ENCODE measurements at places on chromosomes 5 and 9.
A peak's percentile ranks its signal among the peaks of the same experiment; 100 is the strongest.

GRCh38 chr9:90308691-90309090 is 333.9 kb downstream of the DIRAS2 start:
- peak; percentile 23 for DNase-seq

DNA sequence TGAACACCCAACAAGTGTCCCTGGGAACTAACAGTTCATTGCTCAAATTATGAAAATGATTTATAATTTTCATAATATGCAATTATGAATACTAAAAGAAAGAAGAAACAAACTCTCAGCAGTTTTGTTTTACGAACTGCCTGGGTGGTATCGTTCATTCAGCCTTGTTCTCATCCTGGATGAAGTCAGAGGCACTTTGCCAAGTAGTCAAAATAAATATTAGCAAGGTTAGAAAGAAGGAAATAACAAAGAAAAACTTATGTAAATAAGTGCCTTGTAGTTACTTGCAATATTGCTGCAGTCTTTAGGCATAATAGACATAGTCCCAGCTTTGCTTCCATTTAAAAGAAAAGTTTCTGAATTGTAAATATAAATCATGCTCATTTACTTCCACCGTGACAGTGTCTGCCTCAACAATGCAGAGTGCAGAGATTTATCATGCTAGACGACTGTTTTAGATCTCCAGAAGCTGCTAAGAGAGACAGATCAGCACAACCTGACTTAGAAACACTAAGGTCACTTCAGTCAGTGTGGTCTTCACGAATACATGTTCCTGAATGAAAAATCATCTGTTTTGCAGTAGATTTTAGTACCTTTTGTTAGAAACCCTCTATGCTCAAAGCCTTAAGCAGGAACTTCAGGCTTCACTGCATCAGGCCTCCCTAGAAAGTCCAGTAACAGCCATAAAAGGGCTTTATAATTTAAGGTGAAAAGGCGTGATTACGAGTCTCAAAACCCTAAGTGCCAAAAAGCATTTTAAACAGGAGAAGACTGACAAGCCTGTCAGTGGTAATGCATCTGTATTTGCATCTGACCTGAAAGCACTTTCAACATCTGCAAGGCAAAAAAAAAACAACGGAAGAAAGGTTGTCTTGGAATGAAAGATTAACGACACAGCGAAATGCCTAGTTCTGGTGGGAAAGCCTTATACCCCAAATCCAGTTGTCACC is 92.1 kb downstream of the TMEM167A start:
- DNase-seq: no peak

DNA sequence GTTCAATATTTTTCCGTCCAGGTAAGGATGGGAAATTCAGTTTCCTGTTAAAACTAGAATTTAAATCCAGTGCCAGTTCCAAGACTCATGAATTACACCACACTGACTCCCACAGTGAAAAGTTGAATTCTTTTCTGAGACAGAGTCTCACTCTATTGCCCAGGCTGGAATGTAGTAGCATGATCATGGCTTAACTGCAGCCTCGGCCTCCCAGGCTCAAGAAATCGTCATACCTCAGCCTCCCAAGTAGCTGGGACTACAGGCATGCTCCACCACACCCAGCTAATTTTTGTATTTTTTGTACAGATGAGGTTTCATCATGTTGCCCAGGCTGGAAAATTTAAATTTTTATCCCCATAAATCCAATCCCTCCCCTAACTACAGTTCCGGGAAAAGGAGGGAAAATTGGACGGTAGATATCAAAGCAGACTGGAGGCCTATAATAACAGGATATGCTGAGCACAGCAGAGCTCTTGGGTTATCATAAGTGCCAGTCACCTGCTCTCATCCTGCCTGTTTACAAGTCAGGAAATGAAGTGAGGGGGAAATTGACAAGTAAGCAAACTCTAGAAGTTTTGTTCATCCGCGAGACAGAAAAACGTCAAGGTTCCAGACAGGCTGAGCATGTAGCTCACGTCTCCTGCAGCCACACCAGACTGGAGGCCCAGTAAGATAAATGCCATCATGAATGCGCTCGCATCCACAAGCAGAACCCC is 105.7 kb downstream of the UGCG start:
- DNase-seq: no peak

DNA sequence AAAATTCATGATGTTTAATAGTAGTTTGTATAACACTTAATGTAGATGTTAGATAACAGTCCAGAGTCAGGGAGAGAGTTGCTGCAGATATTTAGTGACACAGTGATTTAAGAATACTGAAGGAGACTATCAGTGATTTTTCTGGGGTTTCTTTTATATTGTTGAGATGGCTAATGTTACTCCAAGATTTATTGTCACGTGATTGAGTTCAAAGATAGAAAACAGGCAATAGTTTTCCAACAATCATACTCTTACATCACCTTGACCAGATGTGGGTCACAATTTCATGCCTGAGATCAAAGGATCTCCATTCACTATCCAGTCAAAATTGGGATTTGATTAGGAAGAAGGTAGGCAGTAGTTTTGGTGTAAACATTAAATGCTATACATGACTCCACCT is 580.0 kb upstream of the ARRDC3 start:
- DNase-seq: no peak

- no peak for DNase-seq
Observed at GRCh38 chr9:138048184-138048583, 170.6 kb downstream of the CACNA1B start.

DNA sequence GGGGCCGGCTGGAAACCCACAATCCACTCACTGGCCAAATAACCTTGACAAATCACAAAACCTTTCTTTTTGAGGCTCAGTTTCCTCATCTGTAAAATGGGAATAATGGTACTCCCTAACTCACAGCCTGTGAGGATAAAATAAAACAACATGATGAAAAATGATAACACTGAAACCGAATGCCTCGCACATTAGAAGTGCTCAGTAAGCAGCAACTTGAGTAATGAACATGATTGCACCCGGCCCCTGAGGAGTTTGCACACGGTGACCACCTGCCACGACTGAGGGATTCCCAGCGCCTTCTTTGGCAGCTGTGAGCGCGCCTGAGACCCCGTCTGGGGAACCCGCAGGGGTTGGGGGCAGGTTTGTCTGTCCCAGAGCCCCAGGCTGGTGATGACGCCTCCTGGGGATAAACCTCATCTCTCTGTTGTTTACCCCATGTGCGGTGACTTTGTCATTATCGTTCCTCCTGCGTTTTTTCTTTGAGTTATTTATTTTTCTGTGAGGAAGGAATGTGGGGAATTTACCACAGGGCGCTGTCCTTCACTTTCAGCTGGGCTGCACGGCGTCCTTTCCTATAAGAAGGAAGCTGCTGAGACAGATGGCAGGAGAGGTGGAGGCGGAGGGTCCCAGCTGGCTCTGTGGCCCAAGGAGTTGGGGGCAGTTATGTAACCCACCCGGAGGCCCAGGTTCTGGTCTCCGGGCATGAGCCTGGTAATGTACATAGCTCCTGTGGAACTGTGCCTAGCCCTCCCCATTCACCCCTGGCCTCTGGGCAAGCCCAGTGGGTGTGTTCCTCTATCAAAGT is 3.0 kb upstream of the SYNPO start:
- DNase-seq: no peak

GRCh38 chr9:133674091-133674490 is 37.9 kb downstream of the DBH start:
- DNase-seq: no peak

GRCh38 chr5:72662936-72663335 is 153.5 kb upstream of the TNPO1 start:
- DNase-seq: no peak

- no peak for DNase-seq
Observed at GRCh38 chr5:60960591-60960990, 15.6 kb downstream of the NDUFAF2 start.

- no peak for DNase-seq
Observed at GRCh38 chr5:3300726-3301125, 294.9 kb upstream of the IRX1 start.

DNA sequence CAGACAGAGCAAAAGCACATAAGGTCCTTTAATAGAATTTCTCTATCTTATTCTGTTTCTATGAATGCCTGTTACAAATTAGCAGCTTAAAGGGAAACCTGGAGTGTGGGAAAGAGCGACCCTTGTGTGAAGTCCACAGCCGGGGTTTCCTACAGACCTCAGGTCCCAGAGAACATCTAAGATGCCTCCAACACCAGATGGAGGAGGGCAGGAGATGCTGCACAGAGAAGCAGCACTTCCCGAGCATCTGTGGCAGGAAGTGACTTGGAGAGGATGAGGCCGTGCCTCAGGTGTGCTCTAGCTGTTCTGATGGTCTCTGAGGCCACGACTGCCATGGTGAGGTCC is 26.8 kb downstream of the IRF1 start:
- DNase-seq: no peak

DNA sequence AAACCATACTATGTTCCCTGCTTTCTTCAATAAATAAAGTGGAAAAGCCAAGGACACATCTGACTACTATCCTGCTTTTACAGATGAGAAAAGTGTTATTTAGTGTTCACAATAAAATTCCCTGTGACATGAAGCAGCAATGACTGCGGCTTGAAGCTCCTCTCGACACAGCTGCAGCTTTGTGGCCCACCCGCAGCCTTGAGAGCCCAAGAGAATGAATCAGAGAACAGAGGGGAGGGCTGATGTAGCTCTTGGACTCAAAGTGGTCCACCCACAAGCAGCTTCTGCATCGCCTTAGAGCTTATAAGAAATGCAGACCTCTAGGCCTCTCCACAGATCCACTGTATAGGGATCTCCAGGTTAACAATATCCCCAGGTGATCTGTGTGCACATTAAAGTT is 181.3 kb upstream of the GNA14 start:
- no peak for DNase-seq

DNA sequence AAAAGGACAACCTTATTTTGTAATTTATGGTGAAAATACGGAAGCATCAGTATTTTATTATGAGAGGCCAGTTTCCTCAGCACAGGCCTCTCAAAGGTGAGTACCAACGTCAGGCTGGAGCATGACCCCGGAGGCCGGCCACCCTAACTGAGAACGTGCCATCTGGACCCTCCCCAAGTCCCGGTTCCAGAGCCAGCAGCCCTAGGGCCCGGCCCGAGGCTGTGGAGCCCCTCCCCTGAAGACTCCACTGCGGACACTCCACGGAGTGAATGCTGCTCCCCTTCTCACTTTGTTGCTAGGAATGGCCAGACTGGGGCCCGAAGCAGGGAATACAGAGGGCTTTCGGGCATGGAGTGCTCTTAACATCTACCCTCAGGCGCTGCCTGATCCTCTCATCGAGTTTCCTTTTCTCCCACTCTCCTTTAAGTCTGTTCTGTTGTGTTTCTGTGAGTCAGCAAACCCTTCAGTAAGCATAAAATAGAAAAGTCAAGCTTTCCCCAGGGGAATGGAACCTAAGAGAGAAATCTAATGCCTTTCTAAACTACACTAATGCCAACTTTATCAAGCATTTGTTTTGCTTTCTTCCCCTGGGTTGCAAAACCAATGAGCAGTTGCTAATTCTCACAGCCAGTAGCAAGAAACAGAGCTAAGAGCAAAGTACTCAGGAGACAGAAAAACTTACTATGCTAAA is 4.5 kb downstream of the BRD9 start:
- no peak for DNase-seq

- no peak for DNase-seq
Observed at GRCh38 chr5:113474100-113474728, 14.0 kb downstream of the MCC start.

DNA sequence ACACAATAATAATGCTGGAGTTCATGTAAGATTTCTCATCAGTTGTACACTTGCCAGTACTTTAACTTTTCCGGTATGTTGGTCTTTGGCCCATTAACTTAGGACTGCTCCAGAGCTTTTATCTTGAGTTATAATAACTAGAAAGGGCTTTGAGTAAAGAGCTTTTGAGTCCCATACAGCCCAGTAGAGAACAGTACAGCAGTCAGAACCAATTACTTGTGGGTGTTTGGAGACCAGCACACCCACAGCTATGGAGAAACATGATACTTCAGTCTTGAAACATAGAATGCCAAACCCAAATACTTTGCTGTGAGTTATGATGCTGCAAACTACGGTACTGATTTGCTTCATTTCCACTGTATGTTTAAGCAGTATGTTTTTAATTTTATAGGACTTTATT is 374.3 kb downstream of the CCDC171 start:
- DNase-seq: no peak

DNA sequence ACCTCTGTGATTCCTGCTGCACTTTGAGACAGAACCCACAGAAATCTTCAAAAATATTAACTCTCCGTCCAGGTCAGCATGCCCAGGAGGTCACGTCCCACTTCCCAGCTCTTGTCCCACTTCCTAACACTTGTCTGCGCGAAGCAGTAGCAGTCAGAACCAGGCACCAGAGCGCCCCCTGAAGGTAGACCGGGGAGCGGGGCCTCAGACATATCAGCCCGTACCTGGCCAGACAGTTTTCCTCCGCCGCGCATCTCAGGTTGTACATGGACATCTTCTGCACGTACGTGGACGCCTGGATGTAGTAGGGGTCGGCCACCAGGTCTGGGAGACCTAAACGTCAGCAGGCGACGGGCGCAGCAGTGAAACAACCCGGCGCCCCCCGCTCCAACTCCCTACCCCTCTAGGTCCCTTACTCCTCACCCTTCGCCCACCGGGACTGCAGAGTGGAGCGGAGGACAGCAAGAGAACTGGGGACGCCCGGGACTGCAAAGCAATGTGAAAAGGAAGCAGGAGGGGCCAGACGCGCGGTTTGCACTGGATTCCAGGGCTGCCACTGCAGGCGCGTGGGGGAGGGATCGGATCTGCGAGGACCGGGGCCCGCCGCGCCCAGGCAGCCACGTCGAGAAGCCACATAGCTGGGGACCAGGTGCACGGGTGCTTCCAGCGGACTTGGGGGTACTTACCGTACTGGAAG is 1.2 kb downstream of the LOX start:
- peak; percentile 85 for DNase-seq

DNA sequence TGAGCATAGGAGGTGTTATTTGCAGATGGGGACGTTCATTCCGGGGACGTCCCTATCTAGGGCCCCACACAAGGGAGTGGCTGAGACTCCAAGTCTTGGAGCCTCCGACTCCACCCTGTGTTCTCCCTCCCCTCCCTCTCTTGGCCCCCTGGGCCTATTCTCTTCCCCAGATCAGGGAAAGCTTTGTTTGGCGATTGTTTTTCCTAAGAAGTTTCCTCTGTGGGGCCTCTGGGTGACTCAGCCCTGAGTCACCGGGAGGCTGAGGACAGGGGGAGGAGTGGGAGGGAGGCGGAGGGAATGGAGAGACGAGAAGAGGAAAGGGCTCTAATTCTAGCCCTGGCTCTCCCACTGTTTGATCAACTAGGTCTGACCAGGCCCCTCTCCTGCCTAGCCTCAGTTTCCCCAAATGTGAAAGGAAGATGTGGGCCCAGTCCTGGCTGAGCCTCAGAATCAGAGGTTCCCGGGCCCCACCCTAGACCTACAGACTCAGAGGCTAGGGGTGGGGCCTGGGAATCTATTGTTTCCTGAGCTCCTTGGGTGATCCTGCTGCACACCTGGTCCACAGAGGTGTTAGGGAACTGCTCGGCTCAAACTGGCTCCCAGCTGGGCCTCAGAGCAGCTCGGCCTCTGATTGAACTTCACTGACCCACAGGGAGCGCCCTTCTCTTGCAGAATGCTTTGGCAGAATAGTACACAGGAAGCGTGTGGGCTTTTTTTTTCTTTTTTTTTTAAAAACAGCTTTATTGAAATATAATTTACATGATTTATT is 19.2 kb downstream of the GSN start:
- DNase-seq: peak; percentile 91

GRCh38 chr9:71770170-71770569 is 1.9 kb upstream of the CEMIP2 start:
- DNase-seq: no peak

- no peak for DNase-seq
Observed at GRCh38 chr9:92291577-92291976, 1.9 kb downstream of the IARS1 start.
